ENCODE measurements at places on chromosomes 16 and 17. TPM values are rescaled to one million over a fixed set of nuclear protein-coding genes. Genes with fewer than 3 reads are reported as not detected.
A peak's percentile ranks its signal among the peaks of the same experiment; 100 is the strongest.

- no peak for DNase-seq
These were observed 3.9 kb upstream of the TNFSF12 start for GRCh38 chr17:7544911-7545310.

DNA sequence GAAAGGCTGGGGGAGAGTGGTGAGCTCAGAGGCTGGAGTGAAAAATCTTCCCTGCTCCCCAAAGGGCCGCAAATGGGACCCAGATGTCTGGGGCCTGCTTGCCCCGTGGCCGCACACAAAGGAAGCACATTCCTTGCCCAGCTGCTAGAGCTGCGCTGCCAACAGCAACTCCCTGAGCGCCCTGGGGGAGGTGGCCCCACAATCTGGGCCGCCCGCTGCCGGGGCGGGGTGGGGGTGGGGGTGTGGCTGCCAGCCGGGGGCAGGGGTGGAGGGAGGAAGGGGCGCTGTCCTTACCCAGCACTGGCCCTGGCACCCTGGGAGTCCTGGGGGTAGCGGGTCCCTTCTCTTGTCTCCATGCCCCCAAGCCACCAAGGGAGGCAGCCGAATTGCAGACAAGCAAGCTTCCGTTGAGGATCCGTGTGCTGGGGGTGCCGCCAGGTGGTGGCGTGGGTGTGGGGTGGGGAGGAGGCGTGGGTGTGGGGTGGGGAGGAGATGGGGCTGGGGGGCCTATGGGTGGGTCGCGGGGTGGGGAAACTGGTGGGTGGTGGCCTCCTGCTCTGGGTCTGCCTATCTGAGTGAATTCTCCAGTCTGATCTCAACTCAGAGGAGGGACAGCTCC lies 48.4 kb upstream of the PABPN1L start:
- DNase-seq: peak; percentile 82

Gene SULT1A2
- 3.8 TPM for total RNA-seq

- DNase-seq: no peak
These were observed 4.3 kb upstream of the RHBDL3 start for GRCh38 chr17:32261417-32261736.

GRCh38 chr16:11391576-11391975 lies 46.3 kb downstream of the RMI2 start:
- no peak for DNase-seq

Gene EXOC3L1
- total RNA-seq: 3.0 TPM

GRCh38 chr17:73099511-73099910 lies 7.0 kb upstream of the SLC39A11 start:
- DNase-seq: no peak

DNA sequence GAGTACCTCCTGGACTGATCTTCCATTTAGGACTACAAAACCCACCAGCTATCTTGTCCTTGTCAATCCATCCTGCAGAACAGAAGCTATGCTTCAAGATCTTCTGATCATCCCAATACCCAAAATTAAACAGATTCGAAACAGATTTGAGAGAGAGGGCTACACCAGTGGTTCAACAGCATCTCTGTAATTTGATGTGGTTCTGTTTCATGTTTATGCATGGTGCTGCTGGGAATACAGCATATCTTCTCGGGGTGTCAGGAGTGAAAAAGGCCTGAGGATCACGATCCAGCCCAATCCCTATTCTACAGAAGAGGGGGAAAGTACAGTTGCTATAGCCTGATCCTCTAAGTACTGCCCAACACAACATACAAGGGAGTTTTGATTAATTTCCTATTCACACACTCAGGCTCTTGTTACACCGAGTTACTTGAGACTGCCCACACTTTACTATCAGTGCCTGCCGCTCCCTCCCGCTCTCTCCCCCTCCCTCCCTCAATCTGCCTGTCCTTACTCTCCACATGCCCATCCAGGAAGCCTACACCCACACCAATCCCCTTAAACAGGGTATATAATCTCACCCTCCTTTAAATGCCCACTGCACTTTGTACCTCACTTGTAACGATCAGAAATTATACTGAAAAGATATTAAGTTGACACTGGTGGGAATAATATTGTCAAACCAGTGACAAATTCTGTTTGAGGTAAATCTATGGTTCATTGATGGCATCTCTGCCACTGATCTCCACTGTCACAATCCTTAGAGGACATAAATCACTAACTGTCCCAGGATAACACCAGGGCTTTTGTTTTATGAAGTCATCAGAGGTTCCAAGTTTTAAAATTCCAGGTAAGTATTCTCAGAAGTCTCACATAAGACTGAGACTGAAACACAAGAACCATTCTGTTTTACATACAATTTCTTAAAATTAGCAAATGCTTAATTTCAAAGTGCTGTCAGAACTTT lies 89.3 kb upstream of the PLEKHM1 start:
- DNase-seq: no peak

- DNase-seq: no peak
These were observed 41.8 kb upstream of the PEMT start for GRCh38 chr17:17633310-17633709.

Gene IL34
- total RNA-seq: 0.74 TPM

Gene KRT23
- total RNA-seq: not detected

- DNase-seq: no peak
These were observed 20.8 kb downstream of the DCUN1D3 start for GRCh38 chr16:20879175-20880040.

DNA sequence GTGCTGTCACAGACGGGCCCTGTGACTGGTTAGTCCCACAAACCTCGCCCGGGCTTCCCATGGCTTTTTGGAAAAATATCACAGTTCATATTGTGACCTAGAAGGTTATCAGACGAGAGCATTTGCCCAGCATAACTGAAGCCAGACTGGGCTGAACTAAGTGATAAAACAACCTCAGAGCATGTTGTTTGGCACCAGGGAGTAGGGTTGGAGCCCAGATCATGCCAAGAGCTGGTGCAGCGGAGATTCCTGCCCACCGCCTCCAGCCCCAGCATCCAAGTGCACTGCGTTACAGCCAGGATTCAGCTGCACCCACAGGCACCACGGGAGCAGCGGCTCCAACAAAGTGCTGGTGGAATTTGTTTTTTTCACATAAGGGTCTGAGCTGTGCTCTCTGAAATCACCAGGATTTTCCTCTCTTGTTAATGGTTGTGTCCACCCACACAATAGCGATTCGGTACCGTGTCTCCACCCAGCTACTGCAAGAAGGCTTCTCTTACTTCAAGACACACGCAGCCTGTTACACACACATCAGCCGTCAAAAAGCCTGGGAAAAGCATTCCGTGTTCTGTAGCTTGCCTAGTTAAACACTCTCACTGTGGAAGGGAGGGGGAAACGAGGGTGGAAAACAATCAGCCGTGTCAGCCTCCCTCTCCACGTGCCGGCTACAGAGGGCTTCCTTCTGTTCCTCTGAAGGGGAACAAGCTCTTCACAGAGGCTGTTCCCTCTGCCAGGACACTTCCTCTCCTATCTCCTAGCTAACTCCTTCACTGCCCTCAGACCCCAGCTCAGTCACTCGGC lies 273.8 kb downstream of the C16orf95 start:
- peak; percentile 73 for DNase-seq

Measured in right cardiac atrium (tissue), 5 donors.